ENCODE measurements at places on chromosomes 16 and 17.

- no peak for DNase-seq
These were observed 9.2 kb downstream of the RGS11 start for GRCh38 chr16:266258-267164.

DNA sequence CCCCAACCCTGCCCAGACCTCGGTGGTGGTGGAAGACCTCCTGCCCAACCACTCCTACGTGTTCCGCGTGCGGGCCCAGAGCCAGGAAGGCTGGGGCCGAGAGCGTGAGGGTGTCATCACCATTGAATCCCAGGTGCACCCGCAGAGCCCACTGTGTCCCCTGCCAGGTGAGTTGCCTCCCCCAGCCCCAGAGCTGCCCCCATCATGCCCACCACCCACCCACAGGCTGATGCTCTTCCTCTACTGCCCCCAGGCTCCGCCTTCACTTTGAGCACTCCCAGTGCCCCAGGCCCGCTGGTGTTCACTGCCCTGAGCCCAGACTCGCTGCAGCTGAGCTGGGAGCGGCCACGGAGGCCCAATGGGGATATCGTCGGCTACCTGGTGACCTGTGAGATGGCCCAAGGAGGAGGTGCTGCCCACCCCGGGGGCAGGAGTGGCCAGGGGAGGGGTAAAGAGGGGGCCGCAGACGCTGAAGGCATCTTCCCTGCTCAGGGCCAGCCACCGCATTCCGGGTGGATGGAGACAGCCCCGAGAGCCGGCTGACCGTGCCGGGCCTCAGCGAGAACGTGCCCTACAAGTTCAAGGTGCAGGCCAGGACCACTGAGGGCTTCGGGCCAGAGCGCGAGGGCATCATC lies 8.4 kb downstream of the GALK1 start:
- no peak for DNase-seq

DNA sequence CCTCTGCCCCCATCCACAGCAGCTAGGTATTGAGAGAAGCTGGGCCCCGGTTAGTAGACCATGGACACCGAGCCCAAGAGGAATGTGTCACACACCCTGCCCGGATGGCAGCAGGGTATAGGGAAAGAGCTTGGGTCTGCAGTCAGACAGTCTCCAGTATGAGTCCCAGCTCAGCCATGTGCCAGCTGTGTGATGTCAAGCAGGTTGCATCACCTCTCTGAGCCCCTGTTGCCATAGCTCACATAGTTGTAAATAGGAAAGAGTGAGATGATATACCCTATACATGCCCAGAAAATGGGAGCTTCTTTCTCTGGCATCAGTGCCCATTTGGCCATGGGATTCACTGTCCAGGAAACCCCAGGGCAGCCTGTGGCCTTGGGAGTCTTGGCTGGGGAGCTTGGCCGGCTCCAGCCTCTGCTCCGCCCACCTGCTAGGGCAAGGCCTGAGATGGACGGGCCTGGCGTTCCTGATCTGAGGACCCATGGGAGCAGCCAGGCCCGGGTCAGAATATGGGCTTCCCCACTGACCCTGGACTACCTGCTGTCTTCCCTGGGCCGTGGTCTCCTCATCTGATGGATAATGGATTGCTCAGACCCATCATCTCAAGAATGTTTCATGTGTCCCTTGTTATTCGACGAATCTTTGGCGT lies 13.2 kb downstream of the CD300LG start:
- DNase-seq = no peak

DNA sequence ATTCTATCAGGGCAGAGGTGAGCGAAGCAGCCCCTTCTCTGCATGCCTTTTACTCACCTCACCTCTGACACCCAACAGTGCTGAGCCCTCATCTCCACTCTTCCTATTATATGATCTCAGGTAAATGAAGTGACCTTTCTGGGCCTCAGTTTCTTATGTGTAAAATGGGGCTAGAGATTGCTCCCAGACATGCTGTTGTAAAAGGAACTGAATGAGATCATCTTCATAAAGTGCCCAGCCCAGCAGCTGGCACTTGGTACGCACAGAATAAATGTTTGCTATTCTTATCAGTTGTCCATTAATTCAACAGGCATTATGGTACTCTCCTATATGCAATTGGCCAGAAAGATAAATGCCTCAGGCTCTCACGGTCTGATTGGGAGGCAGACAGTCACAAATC lies 4.5 kb upstream of the GALK1 start:
- DNase-seq = no peak

- DNase-seq = no peak
These were observed 73.6 kb downstream of the ABCC6 start for GRCh38 chr16:16149710-16150116.

DNA sequence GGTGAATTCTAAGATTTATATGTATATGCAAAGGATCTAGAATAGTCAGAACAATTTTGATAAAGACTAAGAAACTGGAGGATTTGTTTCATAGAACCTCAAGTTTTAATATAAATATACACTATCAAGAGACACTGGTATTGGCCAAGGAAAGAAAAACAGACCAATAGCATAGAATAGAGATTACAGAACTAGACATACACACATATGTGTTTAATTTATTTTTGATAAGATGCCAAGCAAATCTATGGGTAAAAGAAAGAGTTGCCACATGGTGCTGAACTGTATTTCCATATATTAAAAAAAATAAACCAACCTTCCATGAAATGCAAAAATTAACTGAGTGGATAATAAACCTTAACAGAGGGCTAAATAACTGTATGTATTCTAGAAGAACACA lies 27.9 kb upstream of the LRRC37A3 start:
- DNase-seq = no peak

DNA sequence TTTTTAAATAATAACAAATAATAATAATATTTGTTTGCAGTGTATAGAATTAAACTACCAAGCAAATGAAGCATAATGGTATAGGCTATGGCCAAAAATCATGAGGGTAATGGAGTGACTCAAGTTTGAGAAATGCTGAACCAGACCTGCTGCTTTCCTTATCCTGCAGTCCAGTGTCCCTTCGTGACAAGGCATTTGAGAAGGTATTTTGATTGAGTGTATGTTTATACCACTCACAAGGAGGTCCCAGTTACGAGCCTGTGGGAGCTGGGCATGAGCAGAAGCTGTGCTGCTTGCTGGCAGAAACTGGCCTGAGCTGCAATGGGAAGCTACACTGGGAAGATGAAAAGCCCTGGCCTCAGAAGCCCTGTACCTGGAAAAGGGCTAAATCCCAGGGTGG lies 50.3 kb downstream of the GNAO1 start:
- no peak for DNase-seq
